SJSA1 (cell line): ENCODE measurements at places on chromosomes 6 and 20.
A peak's percentile ranks its signal among the peaks of the same experiment; 100 is the strongest.

GRCh38 chr6:34970488-34970887 is 81.4 kb downstream of the ANKS1A start:
- DNase-seq = no peak

DNA sequence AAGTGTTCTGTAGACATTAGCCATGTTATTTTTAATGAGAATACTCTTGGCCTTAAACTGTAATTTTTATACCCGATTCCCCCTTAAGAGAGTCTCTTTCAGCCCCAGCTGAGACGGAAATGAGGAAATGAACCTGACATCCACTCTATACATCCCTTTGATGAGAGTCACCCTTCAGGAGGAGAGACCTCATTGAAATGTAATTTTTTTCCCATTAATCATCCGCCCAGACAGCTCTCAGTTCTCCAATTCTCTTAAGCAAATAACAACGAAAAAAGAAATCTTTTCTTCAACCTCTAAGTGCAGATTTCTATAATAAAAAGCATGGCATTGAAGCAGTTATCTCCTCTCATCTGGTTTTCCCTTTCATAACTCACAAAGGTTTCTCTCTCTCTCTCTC is 243.8 kb upstream of the PMEPA1 start:
- no peak for DNase-seq

DNA sequence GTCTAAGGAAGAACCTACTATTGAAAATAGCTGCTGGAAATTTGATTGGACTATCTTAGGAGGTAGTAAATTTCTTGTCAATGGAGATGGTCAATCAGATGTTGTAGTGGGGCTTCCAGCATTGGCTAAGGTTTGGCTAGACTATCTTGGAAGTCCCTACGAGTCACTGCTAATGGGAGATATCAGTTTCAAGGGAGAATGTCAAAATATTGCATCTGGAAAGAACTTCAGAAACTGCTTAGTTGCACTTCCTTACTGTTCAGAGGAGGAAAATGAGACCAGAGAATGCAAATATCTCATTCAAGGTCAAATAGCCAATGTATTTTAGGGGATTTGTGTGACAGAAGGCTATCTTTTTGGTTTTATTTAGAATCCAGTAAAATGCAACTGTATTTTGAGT is 53.5 kb upstream of the CCN2 start:
- DNase-seq = no peak

- DNase-seq = no peak
These were observed 99.7 kb downstream of the JPH2 start for GRCh38 chr20:44087051-44087856.

DNA sequence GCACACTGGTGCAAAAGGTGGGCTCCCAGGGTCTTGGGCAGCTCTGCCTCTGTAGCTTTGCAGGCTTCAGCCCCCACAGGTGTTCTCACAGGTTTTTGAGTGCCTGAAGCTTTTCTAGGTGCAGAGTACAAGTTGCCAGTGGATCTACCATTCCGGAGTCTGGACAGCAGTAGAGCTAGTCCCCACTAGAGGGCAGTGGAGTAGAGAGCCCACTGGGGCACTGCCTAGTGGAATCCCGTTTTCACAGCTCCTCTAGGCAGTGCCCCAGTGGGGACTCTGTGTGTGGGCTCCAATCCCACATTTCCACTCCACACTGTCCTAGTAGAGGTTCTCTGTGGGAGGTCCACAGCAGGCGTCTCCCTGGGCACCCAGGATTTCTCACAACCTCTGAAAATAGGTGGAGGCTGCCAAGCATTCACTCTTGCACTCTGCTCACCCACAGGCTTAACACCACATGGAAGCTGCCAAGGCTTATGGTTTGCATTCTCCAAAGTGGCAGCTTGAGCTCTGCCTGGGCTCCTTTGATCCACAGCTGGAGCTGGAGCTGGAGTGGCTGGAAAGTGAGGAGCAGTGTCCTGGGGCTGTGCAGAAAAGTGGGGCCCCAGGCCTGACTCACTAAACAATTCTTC is 86.3 kb upstream of the PROKR2 start:
- DNase-seq = peak; percentile 10

- no peak for DNase-seq
These were observed 100.2 kb downstream of the RALGAPA2 start for GRCh38 chr20:20612251-20612650.

- peak; percentile 85 for DNase-seq
These were observed 59.5 kb downstream of the NINL start for GRCh38 chr20:25525867-25526266.

- peak; percentile 52 for DNase-seq
These were observed 42.0 kb downstream of the EDN1 start for GRCh38 chr6:12331951-12332749.

GRCh38 chr6:134161041-134161440 is 108.6 kb upstream of the SLC2A12 start:
- no peak for DNase-seq

- no peak for DNase-seq
These were observed 24.9 kb downstream of the SAYSD1 start for GRCh38 chr6:39090036-39090435.

- DNase-seq = no peak
These were observed 53.1 kb upstream of the SLC32A1 start for GRCh38 chr20:38671186-38671585.

DNA sequence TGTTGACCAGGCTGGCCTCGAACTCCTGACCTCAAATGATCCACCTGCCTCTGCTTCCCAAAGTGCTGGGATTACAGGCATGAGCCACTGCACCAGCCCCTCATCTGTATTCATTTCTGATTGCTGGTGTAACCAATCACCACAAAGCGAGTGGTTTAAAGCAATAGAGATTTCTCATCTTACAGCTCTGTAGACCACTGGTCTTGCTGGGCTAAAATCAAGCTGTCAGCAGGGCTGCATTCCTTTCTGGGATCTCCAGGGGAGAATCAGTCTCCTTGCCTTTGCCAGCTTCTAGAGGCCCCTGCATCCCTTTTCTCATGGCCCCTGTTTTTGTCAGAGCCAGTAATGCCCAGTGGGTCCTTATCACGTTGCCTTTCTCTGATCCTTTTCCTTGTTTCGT is 49.9 kb upstream of the PMEPA1 start:
- DNase-seq = no peak

GRCh38 chr6:2695454-2696095 is 55.1 kb downstream of the MYLK4 start:
- DNase-seq = peak; percentile 12

DNA sequence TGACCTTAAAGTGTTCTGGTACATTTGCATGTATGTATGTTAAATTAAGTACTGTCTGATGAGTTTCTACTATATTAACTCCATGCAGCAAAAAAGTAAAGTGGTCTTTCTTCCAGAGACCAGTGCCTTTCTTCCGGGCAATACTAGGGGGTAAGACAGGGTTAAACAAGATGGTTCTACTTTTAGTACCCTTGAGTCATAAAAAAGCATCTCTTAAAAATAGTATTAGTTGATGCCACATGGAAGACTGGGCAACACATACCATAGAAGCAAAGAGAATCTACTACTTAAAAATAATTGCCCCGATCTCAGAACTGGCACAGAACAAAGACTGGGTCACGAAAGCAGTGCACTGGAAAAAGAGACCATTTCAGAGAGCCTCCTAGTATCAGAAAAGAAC is 66.2 kb downstream of the SESN1 start:
- no peak for DNase-seq

- DNase-seq = no peak
These were observed 40.7 kb downstream of the PRR18 start for GRCh38 chr6:166267526-166267925.

DNA sequence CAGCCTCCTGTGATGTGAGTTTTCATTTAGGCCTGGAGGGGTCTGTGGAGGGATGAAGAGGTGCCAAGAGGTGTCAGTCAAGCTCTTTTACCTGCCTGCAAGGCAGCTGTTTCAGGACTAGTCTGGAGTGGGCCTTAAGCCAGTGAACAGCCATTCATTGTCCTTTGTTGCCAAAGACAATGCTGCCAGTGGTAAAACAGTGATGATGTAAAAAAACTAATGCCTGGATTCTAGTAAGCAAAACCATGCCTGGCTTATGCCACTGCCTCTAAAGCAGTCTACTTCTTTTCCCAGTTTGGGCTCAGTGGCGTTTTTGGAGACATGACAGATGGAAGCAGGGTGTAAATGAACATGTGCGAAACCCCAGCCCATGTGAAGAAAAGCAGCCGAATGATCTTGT is 93.5 kb upstream of the KCNK16 start:
- peak; percentile 19 for DNase-seq

DNA sequence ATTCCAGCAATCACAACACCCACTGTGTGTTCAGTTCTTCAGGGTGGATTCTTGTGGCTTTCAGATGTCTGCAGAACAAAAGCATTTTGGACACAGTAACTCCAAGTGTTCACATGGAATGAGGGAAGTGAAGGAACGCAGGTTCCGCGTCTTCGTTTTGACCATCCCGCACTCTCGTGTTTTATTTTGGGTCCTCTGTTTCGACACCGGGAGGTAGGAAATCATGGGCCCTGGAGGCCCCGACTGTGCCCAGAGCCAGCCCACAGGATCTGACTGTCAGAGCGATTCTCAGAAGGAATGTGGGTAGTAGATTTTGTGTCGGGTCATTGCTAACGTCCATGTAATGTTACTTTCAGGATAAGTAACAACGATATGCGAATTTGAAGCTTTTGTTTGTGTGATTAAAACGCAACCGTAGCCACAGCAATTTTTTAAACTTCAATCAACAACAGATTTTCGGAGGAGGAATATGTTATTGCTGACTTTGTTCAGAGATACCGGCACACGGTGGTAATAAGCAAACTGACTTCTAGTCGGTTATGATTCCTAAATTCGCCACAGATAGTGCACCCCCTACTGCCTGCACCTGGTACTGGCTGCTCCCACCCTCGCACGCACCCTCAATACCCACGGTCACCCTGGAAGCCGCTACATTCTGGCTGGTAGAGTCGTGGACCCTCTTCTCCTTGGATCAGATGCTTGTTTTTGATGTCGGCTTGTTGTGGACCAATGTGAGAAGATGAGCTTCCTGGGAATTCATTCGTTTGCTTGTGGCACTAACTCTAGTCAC is 10.5 kb downstream of the NPEPL1 start:
- DNase-seq = no peak

GRCh38 chr20:50073500-50073899 is 39.5 kb downstream of the UBE2V1 start:
- no peak for DNase-seq

DNA sequence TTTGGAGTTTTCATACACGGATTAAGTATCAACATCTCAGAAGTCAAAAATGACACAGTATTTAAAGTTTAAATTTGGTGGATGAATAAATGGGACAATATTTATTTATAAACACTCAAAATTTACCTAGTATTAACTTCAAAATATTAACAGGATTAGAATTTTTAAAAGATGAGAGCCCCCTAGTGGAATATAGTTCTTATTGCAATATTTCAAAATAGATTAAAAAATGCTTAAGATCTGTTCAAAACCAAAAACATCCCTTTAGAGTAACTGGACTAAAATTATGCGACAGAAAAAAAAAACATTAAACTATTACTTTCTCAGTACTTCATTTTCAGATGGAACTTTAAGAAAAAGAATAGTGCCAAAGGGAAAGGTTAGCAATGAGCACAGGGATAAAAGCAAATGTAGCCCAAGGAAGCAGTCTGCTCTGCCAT is 56.6 kb downstream of the SNX14 start:
- no peak for DNase-seq

- DNase-seq = no peak
These were observed 51.3 kb downstream of the ATRN start for GRCh38 chr20:3521852-3522740.

DNA sequence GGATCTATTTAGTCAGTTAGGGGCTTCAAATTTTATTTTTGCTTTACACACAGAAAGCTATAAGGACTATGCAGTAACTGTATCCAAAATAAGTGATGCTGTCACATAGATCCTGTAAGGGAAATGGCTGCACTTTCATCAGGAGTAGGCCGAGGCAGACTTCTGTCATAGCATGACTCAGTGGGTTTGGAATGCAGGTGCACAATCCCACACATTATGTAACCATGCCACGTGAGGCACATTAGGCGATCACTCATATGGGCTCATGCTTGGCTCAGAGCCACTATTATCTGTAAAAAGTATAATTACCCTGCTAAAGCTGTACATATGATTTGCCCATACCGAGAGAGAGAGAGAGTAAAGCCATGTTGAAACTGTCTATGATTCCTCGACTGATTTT is 1189.4 kb upstream of the EYS start:
- no peak for DNase-seq

- DNase-seq = no peak
These were observed 88.7 kb downstream of the SLC23A2 start for GRCh38 chr20:4912380-4913142.
